ENCODE measurements at places on chromosomes 2 and 18. TPM values are rescaled to one million over a fixed set of nuclear protein-coding genes. Genes with fewer than 3 reads are reported as not detected.

DNA sequence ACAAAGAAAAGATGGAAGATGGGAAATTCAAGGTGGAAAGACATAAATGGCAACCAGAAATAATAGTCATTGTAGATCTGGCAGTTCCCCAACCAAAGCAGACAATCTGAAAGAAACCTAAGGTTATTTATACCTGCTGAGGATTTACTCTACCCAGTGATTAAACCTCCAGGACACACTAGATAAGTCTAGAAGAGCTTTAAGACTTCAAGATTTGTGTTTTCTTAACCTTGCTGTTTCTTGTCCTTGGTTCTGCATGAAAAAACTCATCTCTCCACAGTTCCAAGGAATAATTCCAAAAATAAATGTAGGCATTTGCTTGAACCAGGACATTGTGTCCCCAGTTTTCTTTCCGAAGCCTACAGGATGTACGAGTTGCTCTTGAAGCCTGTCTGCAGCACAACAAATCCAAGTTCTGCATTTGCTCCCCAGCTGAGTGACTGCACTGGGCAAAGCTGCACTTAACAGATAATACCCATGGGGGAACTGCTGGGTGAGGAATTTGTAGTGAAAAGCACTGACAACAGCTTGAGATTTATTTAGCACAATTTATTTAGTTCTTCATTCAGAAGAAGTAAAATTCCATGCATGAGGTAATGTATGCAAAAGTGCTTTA lies 19.8 kb downstream of the DTNA start:
- no peak for DNase-seq

- no peak for DNase-seq
These were observed 53.6 kb downstream of the GALNT1 start for GRCh38 chr18:35635170-35635569.

The SCLY gene
- total RNA-seq: 16.1 TPM

DNA sequence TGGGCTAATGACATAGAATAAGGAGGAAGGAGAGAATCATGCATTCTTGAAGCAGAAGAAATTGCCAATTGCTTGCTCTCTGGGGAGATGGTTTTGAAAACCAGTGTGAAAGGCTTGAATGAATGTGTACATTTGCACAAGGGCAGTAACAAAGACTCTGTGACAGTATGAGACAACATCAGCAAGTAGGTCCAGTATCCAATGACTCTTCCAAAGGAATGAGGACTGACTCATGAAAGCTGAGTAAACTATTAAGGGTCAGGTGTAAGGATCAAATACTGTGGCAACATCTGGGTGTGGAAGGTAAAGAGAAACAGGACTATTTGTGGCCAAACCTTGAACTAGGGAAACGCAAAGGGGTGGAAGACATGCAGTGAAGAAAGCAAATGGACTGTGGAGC lies 886.0 kb upstream of the CHAC2 start:
- DNase-seq: no peak

DNA sequence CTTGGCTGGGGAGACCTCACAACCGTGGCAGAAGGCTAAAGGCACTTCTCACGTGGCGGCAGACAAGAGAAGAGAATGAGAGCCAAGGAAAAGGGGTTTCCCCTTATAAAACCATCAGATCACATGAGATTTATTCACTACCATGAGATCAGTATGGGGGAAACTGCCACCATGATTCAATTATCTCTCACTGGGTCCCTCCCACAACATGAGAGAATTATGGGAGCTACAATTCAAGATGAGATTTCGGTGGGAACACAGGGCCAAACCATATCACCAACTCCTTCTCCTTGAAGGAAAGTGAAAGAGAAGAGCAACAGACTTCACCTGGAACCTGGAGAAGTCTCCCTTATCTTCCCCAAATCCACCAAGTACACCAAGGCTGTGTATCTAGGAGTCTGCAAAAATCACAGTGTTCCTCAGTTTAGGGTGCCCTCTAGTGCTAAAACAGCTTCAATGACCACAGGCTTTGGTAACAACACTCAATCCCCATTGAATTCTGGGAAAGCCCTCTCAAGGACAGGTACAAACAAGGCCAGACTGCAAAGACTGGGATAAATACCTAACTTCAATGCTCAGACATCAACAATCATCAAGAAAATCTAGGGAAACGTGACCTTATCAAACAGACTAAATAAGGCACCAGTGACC lies 148.8 kb upstream of the SRD5A2 start:
- no peak for DNase-seq

The IL36B gene
- total RNA-seq: not detected

- DNase-seq: no peak
These were observed 48.5 kb upstream of the CAB39 start for GRCh38 chr2:230664128-230664527.

GRCh38 chr2:112010751-112011150 lies 44.3 kb upstream of the TMEM87B start:
- DNase-seq: no peak

The SPATA3 gene
- total RNA-seq: 1.8 TPM

DNA sequence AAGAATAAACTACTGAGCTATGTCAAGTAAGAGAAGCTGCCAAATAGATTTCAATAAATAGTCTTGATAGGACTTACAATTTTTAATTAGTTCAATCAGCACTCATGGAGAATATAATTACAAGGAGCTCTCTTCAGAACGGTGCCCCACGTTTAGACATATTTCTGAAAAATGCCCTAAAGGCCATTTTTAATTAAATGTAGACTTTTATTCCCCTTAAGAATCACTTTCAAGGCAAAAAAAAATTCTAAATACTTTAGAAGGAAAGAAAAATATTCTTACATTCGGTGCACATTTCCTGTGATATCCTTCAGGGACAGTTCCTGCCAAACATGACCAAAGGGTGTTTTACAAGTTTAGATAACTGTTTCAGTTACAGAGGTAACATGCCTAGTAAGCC lies 202.5 kb upstream of the CDH7 start:
- no peak for DNase-seq

DNA sequence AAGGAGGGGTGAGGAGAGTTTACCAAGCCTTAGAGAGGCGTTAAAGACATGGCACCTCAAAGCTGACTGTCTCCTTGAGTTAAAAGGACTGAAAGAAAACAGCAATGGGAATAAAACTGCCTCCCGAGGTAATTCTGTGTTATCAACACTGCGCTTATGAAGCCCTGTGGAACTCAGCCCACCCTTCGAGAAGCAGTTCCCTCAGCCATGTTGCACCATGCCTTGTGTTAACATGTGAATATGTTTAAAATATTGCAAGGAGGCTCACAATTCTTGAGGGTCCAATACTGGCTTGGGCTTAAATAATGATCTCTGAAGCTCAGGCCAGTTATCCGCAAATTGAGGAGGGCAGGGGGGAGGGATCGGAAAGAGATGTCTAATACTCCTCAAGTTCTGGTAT lies 14.7 kb downstream of the KLF7 start:
- no peak for DNase-seq

The CAPN10 gene
- total RNA-seq: 68.4 TPM

The CLEC4F gene
- 0.23 TPM for total RNA-seq

- no peak for DNase-seq
These were observed 41.0 kb downstream of the CROCC2 start for GRCh38 chr2:240947176-240947575.

DNA sequence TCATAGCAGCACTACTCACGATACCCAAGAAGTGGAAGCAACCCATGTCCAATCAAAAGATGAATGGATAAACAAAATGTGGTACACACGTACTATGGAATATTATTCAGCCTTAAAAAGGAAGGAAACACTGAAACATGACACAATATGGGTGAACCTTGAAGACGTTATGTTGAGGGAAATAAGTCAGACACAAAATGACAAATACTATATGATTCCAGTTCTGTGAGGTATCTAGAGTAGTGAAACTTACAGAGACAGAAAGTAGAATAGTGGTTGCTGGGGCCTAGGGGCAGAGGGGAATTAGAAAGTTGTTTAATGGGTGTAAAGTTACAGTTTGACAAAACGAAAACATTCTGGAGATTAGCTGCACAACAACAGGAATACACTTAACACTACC lies 24.7 kb downstream of the TLK1 start:
- no peak for DNase-seq

The RBKS gene
- 1.6 TPM for total RNA-seq

GRCh38 chr2:29829841-29830240 lies 91.5 kb downstream of the ALK start:
- DNase-seq: no peak

DNA sequence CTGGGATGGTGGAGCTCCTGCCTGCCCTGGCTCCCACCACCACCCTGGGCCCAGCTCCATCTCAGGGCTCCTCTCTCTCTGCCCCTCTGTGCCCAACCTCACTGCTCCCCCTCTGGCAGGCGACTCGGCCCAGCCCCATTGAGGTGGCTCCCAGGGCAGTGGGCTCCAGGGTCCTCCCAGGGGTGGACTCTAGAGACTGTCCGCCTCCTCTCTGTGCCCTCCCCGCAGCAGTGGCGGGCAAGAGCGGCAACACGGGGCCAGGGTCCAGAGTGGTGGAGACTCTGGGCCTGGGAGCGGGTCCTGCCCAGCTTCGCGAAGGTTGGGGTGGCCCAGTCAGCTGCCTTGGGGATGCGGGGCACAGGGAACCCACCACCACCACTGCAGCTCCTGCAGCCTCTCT lies 27.4 kb downstream of the DDX1 start:
- DNase-seq: no peak

- no peak for DNase-seq
These were observed 3.5 kb downstream of the SFT2D3 start for GRCh38 chr2:127704641-127705390.

DNA sequence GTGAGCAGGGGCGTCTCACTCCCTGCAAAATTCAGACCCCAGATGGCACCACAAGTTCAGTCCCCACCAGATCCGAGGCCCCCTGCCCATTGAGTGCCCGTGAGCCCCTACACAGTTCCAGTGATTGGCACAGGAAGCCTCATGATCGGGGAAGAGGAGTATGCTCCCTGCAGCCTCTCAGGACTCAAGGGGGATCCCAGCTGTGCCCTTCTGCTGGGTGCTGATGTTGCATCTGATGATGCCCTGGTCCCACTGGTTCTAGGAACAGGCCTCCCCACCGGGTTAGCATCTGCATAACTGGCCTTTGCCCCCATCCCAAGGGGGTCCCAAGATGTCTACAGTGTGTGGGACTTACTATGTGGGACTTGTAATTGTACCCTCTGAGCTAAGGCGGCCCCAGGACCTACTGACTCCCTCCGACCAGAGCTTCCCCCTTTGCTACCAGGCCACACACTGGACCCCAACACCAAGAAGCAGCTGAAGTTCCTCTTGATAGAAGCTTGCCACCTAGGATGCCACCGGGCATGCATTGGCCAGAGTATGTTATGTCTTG lies 8.6 kb downstream of the ALPG start:
- DNase-seq: no peak

The IL37 gene
- total RNA-seq: 1.4 TPM

GRCh38 chr2:39661826-39662225 lies 3.9 kb upstream of the TMEM178A start:
- no peak for DNase-seq

GRCh38 chr2:231648579-231649174 lies 56.0 kb downstream of the TEX44 start:
- peak; percentile 61 for DNase-seq

The CFC1 gene
- 10.5 TPM for total RNA-seq

GRCh38 chr2:148720501-148721001 lies 76.0 kb downstream of the EPC2 start:
- DNase-seq: no peak

DNA sequence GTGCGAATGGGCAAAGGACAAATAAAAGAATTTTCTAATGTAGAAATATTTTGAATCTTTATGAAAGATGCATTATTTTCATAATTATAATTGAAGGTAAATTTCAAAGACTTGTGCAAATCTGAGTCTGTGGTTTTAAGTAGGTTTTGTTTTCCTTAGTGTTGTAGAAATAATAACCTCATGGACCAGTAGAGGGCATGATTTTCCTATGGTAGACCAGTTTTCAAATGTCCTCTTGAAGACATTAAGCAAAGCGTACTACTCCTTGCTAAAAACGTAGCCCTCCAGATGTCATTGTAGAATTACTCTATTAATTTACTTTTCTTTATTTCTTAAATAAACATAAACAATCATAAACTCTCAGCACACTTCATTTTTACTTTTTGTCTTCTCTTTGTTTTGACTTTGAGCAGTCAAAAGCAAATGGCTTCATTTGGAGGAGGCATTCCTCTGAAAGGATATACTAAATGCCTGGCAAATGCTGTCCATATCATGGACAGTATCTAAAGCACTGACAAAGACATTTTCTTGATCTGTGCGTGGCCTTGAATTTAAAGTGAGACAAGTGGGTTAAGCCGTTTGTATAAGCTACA lies 85.8 kb upstream of the FAM237A start:
- DNase-seq: no peak

The DSG1 gene
- total RNA-seq: 5.5 TPM

The DES gene
- 1,742 TPM for total RNA-seq

DNA sequence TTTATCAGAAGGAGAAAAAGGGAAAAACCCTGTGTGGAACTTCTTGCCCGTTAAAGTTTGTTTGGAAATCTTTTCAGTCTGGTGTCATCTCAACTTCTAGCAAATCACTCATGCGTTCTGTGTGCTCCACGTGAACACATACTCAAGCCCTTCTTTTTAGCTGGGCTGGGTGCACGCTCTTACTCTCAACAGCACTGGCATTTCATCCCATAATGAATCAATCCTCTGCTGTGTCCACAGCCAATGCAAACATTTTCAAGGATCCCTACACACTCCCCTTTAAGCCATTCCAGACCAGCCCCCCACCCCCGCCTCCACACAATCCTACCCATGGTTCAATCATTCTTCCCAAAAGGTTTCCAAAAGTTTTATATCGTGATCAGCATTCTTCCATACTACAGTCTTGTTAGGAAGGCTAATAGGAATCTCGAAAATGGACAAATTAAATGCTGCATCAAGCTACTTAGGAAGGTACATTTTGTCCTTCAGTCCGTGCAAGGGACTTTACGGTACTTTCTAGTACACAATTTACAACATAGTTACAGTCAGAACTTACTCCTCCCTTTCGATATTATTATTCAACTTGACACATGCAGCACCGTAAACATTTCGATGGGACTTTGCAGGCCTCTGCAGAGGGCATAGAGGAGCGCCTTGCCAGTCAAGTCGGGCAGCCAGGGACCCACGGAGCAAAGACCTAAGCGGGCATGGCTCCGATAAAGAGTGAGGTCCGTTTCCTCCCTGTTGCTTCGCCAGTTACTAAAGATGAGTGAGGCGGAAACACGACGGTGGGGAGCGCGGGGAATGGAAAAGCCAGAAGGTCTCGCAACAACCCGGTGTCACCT lies 1.4 kb downstream of the PTGR3 start:
- DNase-seq: no peak

The SESTD1 gene
- 7.7 TPM for total RNA-seq

- DNase-seq: peak; percentile 25
These were observed 683 bp upstream of the DNAJC27 start for GRCh38 chr2:24972315-24972961.

- no peak for DNase-seq
These were observed 65.5 kb upstream of the ATG16L1 start for GRCh38 chr2:233185963-233186362.

The RAD51AP2 gene
- total RNA-seq: not detected

The RSAD2 gene
- 3.3 TPM for total RNA-seq

- no peak for DNase-seq
These were observed 218.6 kb downstream of the IRS1 start for GRCh38 chr2:226581004-226581403.

- no peak for DNase-seq
These were observed 175.1 kb downstream of the ACKR3 start for GRCh38 chr2:236744716-236745115.

GRCh38 chr2:62854600-62855514 lies 149.3 kb downstream of the EHBP1 start:
- DNase-seq: no peak

All from prostate gland (tissue), 2 donors.